ENCODE measurements at places on chromosomes 5 and 9.
A peak's percentile ranks its signal among the peaks of the same experiment; 100 is the strongest.

DNA sequence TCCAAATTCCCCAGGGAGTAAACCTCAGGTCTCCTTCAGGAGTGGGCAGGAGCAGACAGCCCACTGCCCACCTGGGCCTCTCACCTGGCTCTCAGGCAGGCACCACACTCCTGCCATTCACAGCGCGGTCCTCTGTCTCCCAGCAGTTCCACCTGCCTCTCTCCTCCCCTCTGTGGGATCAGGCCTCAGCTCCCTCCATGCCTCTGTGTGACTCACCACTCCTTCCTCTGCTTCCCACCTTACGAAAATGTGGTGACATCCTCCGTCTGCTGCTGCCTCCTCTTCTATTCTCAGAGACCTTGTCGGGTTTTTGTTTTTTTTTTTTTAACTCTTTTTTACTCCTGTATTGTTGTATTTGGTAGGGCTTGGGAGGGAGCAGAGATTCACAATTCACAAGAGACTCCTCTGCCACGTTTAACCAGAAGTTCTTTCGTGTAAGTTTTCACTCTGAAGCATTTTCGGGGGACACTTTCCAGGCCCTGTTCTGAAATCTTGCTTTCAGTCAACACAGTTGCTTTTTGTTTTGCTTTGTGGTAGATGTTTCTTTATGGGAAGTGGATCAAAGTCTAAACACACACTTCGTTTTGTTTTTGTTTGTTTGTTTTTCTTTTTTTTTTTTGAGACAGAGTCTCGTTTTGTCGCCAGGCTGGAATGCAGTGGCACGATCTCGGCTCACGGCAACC, 21.1 kb upstream of the CDKN2AIPNL start:
- DNase-seq = no peak

GRCh38 chr9:35951736-35952135, 6.2 kb downstream of the OR2S2 start:
- no peak for DNase-seq

DNA sequence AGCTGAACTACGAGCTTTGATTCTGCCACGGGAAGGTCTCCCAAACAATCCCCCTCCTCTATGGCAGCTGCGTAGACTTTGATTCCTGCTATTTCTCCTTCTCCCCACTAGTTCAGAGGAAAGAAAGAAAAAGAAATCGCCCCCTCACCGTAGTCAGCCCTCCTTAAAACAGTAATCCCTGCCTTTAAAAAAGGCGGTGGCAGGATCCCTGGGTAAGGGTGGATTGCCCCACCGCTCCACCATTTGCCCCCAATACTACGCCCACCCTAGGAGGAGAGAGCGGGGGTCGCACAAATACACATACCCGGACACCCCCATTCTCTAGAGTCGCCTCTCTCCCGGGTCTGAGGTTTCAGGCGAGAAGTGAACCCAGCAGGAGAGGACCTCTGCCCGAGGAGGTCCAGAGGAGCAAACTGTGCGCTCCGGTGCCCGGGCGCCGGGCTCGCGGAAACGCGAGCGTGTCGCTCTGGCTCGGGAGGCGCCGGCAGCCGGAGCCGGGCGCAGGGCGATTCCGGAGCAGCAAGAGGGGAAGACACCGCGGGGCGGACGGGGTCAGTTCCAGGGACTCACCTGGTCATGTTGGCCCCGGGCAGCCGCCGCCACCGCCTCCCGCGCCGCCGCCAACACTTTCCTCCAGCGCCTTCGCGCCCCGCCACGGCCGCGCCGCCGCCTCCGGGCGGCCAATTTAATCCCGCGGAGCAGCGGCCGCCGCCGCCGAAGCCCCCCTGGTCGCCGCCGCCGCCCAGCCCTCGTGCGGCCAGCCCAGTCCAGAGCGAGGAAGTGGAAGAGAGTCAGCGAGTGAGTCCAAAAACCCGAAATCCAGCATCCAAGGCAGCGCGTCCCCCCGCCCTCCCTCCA, 1057.7 kb upstream of the DMAC1 start:
- DNase-seq = no peak

GRCh38 chr5:174311531-174312269, 266.2 kb downstream of the NSG2 start:
- DNase-seq = peak; percentile 50

GRCh38 chr5:21212026-21212425, 1224.0 kb upstream of the CDH18 start:
- DNase-seq = no peak

DNA sequence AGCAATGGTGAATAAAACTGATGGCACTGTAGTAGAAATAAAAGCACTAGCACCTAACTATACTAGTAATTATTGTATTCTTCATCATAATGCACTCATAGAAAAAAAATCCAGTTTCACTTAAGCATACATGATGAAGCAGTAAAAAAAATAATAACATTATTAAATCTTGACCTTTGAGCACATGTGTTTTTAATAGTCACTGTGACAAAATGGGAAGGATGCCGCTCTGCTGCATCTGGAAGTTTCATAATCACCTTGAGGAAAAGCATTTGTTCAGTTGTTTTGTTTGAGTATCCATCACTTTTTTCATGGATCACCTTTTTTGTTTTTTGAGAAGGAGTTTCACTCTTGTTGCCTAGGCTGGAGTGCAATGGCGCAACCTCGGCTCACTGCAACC, 13.2 kb downstream of the OR2K2 start:
- DNase-seq = no peak

GRCh38 chr9:27352457-27353165, 55.7 kb upstream of the EQTN start:
- DNase-seq = no peak

DNA sequence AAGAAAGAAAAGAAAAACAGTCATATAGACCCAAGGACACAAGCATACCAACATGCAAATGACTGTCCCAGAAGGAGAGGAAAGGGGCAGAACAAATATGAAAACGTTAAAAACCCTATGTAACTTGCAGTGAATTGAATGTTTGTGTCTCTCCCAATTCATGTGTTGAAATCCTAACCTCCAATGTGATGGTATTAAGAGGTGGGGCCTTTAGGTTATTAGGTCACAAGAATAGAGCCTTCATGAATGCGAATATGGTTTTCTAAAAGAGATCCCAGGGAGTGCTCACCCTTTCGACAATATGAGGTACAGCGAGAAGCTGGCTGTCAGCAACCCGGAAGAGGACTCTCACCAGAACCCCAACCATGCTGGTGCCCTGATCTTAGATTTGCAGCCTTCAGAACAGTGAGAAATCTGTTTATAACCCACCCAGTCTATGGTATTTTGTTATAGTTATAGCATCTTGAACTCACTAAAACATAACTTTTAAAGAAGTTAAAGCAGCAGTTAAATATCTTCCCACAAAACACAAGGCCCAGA, 14.0 kb downstream of the HNRNPAB start:
- DNase-seq = no peak

DNA sequence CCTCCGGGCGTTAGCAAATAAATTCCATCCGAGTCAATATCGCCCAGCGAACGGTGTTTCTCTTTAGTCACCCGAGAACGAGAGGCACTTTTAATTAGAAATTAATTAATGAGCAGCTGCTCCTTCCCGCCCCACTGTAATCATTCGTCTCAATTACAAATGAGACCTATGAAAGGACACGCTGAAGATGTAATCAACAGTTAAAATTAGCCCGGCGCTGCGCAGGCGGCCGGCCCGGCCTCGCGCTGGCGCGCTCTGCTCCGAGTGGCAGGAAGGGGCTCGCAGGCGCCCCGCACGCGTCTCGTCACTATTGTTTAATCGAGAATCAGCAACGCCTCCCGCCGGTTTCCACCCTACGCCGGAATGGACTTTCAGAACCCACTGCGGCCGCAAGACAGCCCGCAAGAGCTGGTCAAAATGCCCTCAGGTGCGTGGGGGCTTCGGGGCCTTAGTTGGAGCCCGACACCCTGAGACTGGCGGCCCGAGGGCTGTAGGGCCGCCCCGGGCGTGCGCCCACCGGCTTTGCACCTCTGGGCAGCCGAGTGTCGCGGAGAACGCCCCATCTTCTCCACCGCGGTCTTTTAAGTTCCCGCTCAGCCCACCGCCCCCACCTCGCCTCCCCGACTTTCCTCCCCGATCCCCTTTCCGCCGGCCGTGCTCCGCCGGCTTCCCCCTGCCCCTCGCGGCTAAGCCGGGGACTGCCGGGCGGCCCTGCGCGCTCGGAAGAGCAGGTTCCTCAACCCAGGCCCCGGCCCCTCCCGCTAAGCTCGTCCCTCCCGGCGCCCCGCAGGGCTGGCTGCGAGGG, 597 bp upstream of the IRX4 start:
- DNase-seq = no peak

Measured in prostate gland (tissue), 2 donors.